ENCODE measurements at places on chromosomes 2 and 18. TPM values are rescaled to one million over a fixed set of nuclear protein-coding genes. Genes with fewer than 3 reads are reported as not detected.

GRCh38 chr18:73549236-73549635, 598.4 kb downstream of the FBXO15 start:
- no peak for DNase-seq

- DNase-seq = no peak
Observed at GRCh38 chr2:20556756-20557155, 94.1 kb downstream of the HS1BP3 start.

The GPR35 gene
- polyA plus RNA-seq = 0.03 TPM

- DNase-seq = no peak
Observed at GRCh38 chr2:219230059-219230540, 494 bp downstream of the ANKZF1 start.

The CCDC102B gene
- 0.09 TPM for polyA plus RNA-seq

GRCh38 chr2:240164586-240164985, 24.1 kb upstream of the OTOS start:
- no peak for DNase-seq

- no peak for DNase-seq
Observed at GRCh38 chr18:27261769-27262549, 76.9 kb upstream of the CHST9 start.

DNA sequence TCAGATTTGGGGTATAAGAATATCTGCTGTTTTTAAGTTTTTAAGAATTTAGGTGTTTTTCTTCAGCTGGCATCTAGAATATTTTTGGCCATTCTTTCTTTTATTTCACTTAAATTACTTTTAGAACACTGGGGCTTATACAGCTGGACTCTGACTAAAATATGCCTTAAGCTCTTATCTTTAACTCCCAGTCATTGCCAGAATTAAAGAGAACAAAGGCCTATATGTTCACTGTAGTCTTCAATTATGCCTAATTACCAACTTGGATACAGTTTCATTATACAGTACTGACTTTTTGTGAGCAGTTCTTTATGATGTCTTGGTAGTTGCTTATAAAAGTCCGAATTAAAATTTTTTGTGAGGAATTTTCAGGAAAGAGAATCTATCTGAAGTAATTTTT, 192.8 kb downstream of the ZNF407 start:
- DNase-seq = no peak

The EDAR gene
- polyA plus RNA-seq = not detected

The NGEF gene
- not detected for polyA plus RNA-seq
